ENCODE measurements at places on chromosomes 1 and 21.

DNA sequence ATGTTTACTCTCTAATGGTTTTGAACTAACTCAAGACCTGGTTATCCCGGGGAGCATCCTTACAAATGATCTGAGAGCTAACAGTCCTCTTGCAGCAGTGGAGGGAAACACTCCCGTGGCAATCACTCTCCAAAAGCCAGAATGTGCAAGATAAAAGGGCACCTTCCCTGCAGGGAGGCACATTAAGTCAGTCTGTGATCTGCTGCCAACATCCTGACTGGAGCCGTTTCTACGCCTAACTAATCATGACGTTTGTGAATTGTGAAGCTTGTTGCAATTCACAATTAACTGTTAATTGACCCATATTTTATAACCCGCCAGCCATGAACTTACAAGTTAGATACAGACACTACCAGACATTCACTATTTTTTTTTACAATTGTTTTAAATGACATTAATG is 52.1 kb upstream of the LGALS8 start:
- DNase-seq: no peak

DNA sequence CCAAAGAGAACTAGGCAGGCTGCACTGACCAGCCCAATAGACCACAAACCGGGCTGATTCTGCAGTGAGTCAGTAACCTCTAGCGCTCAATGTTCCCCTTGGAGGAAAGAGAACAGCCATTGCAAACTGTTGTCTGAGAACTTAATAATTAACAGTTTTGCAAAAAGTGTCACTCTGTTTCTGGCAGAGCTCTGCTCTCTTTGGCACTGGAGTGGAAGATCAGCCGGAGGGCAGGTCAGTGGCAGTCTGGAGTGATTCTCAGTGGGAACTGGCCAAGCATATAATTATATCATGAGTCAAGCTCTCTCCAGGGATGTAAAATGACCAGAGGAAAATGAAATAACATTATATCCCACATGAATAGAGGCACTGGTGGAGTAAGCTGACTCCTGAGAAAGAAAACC is 238.3 kb downstream of the HLX start:
- DNase-seq: no peak

DNA sequence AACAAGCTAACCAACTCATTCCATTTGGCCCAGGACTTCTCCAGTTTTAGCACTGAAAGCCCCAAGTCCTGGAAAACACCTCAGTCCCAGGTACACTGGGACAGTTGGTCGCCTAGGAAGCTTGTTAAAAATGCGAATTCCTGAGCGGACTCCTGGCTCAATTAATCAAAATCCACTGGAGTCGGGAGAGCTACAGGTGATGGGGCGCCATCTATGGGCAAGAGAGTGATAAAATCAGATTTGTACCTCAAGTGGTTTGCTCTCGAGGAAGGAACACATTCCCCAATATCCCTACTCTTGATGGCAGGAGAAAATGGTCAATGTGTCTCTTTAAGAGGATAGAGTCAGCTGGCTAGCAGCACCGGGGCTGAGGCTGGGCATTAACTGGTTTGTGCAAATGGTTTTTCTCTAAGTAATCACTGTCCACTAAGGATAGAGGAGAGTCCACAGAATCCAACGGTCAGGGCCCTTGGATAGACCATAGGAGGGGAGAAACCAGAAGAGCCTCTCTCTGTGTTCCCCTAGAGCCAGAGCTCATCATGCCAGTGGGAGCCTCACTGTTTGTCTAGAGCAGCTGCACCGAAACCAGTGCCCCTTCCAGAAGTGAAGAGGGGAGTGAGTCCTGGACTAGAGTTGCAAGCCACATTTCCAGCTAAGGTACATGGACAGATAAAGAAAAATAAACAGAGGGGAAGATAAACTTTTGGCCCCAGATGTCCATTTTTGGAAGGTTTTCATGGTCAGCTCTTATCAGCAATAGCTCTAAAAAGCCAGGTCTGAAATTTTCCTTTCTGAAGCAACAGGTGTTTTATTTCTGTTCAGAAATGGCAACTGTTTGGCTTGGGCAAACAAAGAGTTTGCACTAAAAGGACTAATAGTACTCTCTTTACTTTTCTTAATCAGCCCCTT is 148.5 kb downstream of the TENT5C start:
- no peak for DNase-seq

DNA sequence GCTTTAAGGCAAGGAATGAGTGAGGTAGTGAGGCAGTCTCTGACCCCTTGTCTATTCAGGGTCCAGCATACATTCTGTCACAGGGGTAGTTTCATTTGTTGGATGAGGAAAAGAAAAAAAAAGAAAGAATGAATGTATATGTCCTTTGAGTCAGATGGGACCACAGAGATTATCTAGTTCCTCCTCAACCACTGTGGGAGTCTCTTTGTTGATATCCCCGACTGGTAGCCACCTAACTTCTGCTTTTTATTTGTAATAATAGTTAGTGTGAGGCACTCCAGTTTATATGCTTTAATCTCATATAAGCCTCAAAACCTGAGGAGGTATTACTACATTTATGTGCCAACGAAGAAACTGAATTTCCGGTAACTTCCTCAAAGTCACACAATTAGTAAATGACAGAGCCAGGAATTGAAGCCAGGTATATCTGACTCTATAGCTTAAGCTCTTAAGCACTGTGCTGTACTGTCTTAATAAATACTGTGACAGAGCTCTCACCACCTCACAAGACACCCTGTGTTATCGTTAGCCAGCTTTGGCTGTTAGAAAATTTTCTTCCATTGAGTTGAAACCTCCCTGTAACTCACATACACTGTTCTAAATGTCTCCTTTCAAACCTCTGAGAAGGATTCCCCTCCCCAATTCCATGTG is 82.2 kb downstream of the MDM4 start:
- no peak for DNase-seq

DNA sequence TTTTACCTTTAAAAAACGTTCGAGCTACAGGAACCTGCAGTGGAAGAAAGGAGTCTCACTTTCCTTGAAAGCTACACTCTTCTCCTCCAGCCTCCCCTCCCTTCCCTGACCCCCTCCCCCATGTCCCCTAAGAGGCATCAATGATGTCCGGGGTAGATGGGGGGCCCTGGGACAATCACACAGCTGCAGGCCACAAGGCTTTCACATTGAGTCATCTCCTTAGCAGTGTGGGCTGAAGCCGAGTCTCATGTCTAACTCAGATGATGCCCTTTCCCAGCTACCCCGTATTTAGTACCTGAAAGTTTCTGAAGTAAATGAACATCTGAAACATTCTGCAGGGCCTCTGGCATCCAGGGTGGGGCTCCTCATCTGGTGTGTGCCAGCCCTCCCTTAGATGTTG is 6.3 kb upstream of the GPR25 start:
- no peak for DNase-seq

- no peak for DNase-seq
Measured at GRCh38 chr21:34279285-34279684, 84.5 kb upstream of the KCNE2 start.

Data from stimulated activated CD8-positive, alpha-beta memory T cell treated with anti-CD3 and anti-CD28 coated beads, Interleukin-4, amount 100 ng/mL, for 1 hour (primary cell).